Myocyte (in vitro differentiated cells): ENCODE measurements at places on chromosomes 2 and 18.

DNA sequence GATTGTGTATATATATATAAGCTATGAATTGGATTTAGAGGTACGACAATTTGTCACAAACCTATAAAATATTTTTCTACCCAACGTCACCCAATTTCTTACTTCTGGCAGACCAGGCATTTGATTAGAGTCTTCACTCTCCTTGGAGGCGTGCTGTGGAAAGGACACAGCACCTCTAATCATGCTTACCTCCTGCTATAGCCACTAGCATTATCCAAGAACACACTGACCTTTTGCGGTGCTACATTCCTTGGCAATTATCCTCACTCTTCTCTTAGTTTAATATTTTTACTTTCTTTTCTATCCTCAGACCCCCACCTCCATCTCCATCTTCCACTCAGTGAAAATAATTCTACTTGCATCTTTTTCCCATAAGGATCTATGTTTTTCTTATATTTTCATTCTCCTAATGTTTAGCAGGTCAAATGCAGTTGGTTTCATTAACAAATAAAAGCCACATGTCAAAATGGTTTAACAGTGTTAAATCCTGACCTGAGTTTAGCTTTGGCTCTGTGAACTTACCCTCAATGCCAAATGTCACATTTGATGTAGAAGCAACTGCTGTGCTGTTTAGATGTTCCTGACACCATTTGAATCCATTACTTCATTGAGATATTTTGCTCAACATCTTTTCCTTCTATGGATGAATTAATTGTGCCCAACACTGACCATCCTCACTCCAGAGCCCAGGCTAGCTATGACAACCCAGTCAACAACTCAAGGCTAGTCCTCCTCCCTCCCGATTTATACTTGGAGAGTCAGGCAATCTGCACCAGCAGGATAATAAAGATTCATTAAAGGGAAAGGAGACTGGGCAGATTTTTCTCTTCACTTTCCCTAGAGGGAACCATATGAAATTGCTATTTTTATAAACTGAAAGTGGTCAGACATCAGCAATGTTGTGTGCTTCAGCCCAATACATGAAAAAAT is 240.5 kb downstream of the MREG start:
- peak; percentile 35 for DNase-seq

GRCh38 chr2:167334146-167334742 is 446.0 kb downstream of the XIRP2 start:
- DNase-seq = no peak

GRCh38 chr2:217167531-217167930 is 307.7 kb upstream of the TNP1 start:
- DNase-seq = no peak

DNA sequence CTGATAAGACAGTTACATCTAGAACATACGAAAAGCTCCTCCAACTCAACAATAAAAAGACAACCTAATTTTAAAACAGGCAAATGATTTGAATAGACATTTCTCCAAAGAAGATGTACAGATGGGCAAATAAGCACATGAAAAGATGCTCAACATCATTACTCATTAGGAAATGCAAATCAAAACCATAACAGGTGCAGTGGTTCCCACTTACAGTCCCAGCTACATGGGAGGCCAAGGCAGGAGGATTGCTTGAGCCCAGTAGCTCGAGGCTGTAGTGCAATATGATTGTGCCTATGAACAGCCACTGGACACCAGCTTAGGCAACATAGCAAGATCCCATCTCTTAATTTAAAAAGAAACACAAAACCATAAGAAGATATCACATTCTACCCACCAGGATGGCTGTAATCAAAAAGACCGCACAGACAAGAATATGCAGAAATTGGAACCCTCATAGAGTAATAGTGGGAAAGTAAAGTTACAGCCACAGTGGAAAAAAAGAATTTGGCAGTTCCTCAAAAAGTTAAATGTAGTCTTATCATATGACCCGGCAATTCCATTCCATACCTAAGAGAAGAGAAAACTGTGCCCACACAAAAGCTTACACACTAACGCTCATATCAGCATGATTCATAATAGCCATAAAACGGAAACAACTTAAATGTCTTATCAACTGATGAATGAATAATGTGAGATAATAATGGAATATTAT is 30.5 kb upstream of the ARMC9 start:
- DNase-seq = no peak

DNA sequence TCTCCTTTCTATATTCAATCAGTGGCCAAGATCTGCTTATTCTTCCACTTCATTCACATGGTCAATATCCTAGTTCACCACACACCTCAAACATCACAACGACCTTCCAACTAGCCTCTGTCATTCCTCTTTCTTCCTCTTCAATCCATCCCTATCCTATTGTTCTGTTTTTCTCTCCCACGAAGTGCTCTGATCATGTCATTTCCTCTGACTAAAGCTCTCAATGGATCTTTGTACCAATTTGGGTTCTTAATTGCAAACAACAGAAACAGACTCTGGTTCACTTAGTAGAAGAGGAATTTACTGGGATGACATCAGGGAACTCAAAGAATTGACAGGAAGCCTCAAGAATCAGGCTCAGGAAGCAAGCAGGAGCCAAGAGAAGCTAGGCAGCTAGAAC is 23.5 kb downstream of the WNT10A start:
- no peak for DNase-seq

DNA sequence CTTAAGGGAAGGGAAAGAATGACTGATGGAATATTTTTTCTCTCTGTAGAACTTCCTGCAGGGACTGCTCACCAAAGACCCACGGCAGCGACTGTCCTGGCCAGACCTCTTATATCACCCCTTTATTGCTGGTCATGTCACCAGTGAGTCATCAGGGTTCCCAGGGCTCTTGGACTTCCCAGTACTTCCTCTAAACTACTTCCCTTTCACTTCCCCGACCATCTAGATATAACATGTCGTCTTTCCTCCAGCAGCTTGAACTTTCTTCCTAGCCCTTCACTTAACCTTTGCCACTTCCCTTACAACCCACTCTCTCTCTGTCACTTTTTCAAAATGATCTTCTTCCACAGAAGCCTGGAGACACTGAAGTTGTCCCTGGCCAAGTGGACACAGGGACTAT is 7.2 kb downstream of the STK36 start:
- DNase-seq = no peak

DNA sequence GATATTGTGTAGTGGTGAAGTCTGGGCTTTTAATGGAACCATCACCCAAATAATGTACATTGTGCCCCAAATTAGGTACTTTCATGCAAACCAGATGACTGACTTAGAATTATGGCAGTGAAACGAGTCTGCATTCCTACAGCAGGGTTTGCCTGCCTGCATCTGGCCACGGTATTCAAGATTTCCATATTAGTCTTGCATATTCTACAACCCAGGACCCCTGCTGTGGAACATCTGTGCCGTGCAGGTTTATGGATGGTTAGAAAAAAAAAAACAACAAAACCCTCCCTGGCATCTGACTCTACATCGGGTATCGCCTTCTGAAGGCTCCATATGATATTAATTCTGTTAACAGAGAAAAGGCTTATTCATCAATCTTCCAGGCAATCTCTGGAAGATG is 394.8 kb downstream of the DCDC2C start:
- DNase-seq = no peak

DNA sequence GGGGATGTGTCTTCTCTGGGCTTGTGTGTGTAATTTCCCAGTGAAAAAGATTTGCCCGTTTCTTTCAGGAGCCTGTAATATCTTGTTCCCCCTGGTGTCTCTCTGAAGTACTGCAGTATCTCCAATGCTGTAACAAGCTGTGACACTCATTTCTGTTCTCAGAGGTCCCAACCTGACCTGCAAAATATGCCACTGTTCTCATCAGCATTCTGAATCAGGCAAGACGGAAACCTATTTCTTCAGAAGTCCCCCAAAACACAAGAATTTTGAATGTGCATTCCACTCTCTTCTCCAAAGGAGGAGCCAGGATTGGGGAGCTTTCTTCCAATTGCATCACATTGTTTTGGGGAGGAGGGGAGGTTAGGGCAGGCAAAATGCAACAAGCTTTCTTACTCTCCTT is 77.0 kb upstream of the CNGA3 start:
- DNase-seq = peak; percentile 38

DNA sequence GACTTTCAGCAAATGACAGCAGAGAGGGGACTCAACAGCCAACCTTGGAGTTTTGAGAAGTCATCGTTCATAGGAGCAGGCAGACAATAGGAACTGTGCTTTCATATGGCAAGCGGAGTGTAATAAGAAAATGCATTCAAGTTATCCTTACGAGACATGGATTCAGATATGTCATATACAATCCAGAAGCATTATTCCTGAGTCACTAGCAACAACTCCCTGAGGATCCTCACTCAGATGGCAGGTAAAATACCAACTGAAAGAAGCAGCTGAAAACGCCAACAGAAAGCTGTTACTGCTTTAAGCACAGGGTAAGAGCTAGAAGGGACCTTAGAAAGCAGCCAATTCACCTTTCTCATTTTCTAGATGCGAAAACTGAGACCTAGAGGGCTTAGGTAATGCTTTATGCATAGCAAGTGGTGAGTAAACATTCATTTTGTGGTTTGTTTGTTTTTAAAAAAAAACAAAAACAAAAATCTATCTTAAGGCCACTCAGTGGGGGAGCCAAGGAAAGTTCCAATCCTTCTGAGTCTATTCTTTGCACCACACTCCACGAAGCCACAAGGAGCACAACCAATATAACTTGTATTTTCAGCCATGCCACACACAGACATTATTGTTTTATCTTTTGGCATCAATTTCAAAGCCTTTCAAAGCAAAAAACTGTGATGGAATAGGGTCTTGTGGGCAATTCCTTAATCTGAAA is 89.1 kb upstream of the RIOK3 start:
- DNase-seq = no peak

DNA sequence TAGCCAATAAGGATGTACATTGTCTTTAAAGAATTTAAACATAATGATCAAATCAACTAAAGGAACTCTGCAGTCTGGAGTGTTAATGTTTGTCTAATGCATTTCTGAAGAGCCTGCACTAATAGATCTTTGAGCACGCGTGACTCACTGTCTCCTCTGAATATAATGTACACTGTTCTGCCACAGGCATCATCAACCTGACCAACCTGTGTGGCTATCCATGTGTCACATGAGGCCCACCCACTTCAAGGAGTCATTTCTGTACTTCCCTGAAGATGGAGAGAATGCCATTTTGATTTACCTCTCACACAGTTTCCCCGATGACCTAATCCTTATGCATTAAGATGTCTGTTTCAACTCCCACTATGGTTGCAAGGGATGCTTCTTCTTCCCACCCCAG is 434.0 kb upstream of the SPHKAP start:
- DNase-seq = no peak
